ENCODE measurements at places on chromosomes 2 and 18.

- DNase-seq = no peak
Measured at GRCh38 chr18:46315161-46315560, 211.0 kb downstream of the HAUS1 start.

- DNase-seq = peak; percentile 91
Measured at GRCh38 chr2:127086990-127087790, 19.8 kb downstream of the BIN1 start.

DNA sequence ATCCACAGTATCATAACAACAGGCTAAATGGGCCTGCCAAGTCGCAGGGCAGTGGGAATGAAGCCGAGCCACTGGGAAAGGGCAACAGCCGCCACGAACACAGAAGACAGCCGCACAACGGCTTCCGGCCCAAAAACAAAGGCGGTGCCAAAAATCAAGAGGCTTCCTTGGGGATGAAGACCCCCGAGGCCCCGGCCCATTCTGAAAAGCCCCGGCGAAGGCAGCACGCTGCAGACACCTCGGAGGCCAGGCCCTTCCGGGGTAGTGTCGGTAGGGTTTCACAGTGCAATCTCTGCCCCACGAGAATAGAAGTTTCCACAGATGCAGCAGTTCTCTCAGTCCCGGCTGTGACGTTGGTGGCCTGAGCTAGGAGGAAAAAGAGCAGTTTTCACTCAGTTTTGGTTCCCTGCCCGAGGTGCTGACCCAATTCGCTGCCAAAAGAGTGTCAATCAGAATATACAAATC lies 32.2 kb downstream of the KCTD18 start:
- DNase-seq = peak; percentile 89

GRCh38 chr2:100422320-100423055 lies 5.0 kb upstream of the CHST10 start:
- no peak for DNase-seq

GRCh38 chr2:219254590-219255201 lies 978 bp upstream of the TUBA4A start:
- DNase-seq = no peak

- DNase-seq = no peak
Measured at GRCh38 chr2:189514104-189514503, 66.5 kb downstream of the SLC40A1 start.

GRCh38 chr2:32652555-32653209 lies 24.8 kb downstream of the TTC27 start:
- DNase-seq = no peak

DNA sequence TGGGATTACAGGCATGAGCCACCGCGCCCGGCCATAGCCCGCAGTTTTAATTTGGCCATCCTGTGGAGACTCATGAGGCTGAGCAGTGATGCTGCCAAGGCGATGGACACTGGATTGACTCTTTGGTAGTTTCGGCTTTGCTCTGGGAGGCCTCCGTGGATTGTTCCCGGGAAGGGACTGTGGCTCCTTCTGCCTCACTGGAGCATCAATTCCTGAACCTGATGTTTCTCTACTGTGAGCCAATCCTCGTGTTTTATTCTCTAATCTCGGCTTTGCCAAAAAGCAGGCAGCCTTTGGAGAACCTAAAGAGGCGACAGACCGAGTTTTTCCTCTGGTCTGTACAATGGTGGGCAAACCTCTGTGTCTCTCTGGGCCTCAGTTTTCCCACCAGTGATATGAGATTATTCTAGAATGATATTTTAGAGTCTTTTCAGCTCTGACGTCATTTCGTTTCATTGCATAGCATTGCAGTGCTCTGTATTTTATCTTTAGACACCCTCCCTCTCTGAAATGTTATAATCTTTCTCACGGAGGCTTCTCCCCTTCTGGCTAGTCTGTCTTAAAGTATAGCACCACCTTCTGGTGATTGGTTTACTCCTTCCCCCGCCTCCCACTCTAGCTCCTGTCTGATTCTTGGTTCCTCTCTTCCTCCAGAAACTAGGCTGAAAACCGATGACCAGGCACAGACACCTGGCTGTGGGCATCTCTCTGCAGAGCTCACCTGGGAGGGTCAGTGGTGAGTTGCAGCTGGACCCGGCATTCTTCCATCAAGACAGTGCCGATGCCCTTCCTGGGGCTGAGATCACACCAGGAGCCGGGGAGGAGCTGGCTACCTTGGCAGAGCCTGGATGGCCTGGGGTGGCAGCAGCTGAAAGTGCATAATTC lies 341.3 kb downstream of the MYCN start:
- no peak for DNase-seq

- no peak for DNase-seq
Measured at GRCh38 chr2:97747716-97748115, 34.3 kb downstream of the ZAP70 start.

DNA sequence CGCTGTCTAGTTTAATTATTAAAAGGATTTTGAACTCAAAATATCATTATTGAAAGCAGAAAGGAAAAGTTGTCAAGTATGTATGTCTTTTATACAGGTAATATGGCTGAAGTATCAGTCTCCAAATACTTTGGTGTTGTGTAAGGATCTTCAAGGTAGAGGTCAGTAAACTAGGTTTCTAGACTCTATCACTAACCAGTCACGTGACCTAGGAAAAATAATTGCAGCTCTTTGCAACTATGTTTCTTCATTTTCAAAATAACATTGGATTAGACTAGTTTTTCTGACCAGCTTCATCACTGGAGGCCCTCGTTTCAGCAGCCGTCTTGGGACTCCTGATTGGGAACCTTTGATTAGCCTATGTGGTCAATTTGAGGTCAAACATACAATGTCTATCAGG lies 21.4 kb upstream of the MTX2 start:
- no peak for DNase-seq

DNA sequence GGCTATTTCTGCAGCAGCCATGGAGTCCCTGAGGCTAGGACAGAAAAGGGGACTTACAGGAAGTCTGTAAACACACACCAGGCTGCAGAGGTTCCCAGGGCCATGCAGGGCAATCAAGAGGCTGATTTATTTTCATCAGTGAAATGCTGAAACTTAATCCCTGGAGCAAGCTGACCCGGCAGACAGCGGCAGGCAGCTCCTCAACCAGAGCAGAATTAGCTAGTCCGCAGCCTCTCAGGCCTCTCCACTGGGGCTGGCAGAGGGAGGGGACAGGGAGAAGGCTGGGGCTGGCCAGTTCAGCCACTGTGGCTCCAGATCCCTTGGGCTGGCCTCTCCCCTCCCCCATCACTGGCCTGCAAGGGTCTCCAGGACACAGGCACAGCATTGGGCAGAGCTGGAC lies 136.3 kb downstream of the TNS1 start:
- DNase-seq = no peak

DNA sequence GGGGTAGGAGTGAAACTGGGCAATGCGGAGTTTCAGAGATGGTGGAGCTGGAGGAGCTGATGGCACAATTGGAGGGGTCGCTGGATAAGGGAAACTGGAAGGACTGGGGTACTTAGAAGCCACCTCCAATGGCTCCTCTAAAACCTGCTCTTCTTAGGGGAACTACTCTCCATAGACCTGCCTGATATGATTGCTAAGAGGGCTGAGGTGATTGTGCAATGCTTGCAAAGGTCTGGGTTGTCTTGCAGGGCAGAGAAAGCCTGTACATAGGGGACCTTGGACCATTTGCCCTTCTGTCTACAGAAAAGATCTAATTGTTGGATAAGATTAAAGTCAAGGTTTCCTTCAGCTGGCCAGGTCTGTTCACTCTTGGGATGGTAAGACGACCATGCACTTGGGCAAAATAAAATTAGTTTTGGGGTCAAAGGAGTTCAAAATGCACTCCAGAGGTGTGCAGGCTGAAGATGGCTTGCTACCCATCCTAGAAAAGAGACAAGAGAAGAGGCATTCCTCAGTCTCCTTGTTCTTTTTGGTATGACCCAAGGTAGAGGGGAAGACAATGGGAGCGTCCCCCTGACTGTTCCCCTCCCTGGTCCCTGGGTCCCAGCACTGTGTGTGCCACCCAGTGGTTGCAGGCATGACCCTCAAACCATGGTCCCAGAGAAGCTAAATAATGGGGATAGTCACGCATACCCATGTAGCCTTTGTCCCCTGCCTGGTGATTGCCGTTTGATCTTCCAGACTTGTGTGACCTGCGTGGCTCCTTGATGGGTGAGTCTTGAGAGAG lies 41.1 kb downstream of the STK17B start:
- no peak for DNase-seq
